ENCODE measurements at places on chromosomes 6 and 20. TPM values are rescaled to one million over a fixed set of nuclear protein-coding genes. Genes with fewer than 3 reads are reported as not detected.

Gene FOXC1
- 15.8 TPM for total RNA-seq

Gene NKX2-4
- not detected for total RNA-seq

Gene CPXM1
- total RNA-seq = not detected

Gene SLC17A2
- total RNA-seq = not detected

Gene PI16
- total RNA-seq = not detected

Gene DNAAF9
- 16.2 TPM for total RNA-seq

DNA sequence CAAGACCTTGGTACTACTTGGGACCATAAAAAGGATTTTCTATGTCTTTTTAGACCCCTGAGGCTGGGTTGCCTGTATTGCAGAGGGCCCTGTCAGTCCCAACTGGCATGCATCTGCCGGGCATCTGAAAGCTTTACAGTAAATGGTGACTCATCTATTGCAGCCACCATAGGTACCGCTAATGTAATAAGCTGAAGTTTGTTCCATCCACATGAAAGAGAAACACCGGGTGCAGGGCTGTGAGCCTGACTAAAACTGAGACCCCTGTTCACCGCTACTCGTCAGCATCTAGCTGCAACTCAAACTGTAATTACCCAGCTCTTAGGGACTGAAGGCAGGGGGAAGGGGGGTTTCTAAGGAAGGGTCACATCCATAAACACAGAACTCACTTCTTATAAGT lies 49.5 kb downstream of the TRERF1 start:
- peak; percentile 19 for DNase-seq

GRCh38 chr6:99192561-99192960 lies 156.9 kb downstream of the FAXC start:
- DNase-seq = peak; percentile 40

DNA sequence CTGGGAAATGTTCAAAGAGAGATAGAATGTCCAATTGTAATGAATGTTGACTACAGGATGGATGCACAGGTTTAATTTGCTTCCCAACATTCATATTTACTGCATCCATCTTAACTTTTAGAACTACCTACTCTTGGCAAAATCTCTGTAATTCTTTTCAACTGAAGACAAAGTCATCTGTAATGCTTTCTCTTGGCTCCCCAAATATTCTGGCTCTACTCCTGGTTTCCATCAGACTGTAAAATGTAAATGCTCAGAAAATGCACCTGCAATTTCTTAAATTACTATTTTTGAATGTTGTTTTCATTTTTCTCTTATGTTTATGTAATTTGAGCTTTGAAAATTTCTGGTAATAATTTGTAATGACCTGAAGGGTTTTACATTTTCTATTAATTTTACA lies 480.8 kb upstream of the IMPG1 start:
- DNase-seq = no peak

GRCh38 chr6:45949256-45949655 lies 66.4 kb downstream of the CLIC5 start:
- peak; percentile 15 for DNase-seq

DNA sequence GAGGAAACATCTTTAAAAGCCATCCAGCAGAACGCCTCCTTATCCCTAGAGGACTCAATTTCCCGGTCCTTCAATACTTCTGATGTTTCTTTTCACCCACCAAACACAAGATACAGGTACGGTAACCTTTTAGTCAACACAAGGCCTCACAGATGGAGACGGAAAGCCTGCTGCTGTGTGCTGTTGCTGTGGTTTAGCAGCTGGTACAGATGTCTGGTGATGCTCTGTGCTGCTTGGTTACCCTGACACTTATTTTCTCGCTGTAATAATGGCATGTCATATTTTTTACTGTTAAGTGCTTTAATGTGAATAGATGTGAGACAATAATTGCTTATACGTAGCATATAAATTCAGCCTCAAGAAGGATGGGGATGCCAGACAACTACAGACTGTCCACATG lies 25.3 kb downstream of the GMDS start:
- no peak for DNase-seq

DNA sequence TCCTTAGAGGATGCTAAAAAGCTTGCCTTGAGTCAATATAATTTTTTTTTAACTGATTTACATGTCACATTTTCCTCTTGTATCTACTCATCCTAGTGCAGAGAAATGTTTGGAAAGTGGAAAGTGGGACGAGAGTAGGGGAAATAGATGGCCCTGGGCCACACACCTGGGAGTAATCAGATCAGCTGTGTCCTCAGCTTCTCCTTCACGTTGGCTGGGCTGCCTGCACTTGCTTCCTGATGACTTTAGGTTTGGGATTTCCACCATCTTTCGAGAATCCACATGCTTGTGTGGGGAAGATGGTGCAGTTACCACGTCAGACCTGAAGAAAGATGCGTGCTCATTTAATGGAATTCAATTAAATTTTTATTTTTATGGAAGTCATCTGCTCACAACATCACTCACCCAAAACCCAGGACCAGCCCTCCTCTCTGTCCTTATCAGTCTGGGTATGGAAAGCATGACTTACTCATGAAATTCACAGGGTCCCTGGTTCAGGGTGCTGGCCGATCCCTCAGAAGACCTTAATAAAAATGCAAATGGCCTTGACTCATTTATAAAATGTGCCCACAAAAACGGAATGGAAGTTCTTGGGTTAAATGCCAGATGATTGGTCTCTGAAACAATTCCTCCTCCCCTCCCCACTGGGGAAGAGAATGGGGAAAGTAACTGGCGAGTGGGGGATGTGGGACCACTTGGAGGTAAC lies 74.5 kb upstream of the TIAM2 start:
- no peak for DNase-seq

DNA sequence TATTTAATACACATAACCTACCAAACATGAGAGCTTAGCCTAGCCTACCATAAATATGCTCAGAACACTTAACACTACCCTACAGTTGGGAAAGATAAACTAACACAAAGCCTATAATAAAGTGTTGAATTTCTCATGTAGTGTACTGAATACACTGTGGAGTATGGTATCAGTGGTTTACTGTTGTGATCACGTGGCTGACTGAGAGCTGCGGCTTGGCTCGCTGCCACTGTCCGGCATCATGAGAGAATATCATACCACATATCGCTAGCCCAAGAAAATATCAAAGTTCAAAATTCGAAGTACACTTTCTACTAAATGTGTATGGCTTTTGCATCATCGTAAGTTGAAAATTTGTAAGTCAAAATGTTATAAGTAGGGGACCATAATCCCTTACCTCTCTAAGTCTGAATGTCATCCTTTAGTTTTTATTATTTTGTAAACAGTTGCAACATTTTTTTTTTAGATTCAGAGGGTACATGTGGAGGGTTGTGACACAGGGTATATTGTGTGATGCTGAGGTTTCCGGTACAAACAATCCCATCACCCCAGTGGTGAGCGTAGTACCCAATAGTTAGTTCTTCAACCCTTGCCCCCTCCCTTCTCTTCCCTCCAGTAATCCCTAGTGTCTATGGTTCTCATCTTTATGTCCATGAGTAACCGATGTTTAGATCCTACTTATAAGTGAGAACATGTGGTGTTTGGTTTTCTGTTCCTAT lies 14.6 kb upstream of the TAAR1 start:
- DNase-seq = peak; percentile 12

DNA sequence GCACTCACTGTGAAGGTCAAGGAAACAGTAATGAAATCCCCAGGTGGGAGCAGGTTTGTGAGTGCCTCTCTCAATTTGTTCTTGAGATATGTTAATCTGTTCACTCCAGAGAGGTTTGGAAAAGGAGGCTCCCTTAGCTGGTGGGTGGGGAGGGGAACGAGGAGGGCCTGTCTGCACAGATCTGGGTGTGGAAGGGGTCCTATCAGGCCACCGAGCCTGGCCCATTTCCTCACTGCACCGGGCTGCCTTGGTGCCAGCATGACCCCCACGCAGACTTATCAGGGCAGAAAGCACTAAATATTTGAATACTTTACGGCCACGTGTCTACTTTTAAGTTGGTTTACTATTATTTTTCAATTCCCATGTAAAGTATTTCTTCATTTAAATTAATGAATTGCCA lies 8.3 kb downstream of the AGPAT4 start:
- DNase-seq = no peak

DNA sequence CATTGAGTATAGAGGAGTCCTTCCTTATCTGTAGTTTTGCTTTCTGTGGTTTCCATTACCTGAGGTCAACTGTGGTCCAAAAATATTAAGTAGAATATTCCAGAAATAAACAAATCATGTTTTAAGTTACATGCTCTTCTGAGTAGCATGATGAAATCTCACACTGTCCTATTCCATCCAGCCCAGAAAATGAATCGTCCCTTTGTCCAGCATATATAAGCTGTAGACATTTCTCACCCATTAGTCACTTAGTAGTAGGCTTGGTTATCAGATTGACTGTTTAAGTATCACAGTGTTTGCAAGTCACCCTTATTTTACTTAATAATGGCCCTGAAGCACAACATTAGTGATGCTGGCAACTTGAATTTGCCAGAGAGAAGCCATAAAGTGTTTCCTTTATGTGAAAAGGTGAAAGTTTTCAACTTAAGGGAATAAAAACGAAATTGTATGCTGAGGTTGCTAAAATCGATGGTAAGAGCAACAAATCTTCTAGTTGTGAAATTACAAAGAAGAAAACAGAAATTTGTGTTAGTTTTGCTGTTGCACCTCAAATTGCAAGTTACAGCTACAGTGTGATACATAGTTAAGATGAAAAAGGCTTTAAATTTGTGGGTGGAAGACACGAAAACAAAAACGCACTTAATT lies 198.6 kb upstream of the SIM1 start:
- DNase-seq = peak; percentile 85

- DNase-seq = no peak
These were observed 5.1 kb upstream of the EPHA7 start for GRCh38 chr6:93424303-93425064.

DNA sequence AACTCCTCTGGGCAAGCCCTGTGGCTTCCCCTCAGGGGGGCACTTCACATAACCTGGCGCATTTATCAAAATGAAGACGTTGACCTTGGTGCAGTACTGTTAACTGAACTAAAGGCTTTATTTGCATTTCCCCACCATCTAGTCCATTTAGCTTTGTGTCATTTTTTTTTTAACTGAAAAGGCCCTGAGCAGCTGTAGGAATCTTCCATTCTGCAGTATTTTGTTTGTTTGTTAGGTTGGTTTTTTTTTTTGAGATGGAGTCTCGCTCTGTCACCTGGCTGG lies 10.7 kb downstream of the TMEM181 start:
- DNase-seq = no peak

DNA sequence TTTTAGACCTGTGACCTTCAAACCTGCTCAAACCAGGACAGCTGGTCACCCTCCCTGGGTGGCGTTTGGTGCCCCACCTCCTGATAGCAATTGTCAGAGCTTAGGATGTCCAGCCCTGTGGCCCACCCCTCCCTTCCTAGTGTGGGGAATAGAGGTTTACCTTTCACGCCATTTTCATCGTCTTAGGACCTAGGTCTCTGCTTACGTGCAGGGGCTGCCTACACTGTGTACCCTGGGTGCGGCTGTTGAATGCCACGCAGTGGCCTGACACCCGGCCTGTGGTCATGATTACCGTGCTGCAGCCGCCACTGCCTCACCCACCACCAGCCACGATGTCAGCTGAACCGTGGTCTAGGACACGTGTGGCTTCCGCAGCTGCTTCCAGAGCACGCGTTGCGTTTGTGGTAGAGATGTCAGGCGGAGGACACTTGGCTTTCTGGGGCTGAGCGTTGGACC lies 157.3 kb downstream of the DTNBP1 start:
- no peak for DNase-seq

DNA sequence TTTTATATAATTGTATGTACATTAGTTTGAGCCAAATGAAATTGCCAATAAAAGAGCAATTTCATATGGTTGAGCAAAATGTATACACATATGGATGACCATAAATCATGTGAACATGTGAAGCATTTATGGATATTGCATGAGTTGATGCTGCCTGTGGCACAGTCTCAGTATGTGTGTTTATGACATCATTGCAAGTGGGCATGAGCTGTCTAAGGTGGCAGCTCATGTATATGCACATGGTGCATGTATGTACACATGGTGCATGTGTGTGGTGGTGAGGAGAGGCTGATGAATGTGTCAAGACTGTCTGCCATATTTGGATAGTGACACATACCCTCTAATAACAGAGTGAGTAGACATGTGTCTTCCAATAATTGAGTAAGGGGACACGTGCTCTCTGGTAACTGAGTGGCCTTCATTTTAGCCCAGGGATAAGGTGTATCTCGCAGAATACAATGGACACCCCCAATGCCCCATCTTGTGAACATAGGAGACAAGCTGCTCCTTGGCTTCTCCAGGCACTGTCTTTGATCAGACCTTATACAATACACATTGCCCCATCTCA lies 208.8 kb downstream of the DHX35 start:
- DNase-seq = no peak

GRCh38 chr6:72769459-72770125 lies 147.7 kb downstream of the KCNQ5 start:
- DNase-seq = no peak

DNA sequence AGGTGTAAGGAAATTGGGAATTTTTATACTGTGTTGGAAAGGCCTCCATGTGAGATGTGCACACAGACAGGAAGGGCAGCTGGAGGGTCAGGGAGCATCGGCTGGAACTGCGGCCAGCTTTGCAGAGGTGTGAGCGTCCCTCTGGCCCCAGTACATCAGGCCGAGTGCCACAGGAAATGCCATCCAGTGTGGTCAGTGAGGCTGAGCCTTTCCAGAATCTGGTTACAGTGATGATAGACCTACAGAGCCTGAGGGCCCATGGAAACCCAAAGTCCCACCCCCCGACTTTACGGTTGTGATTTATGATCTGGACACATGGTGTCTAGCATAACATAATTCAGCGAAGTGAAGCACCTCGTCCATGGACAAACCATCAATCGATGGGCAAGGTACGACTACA lies 137.3 kb upstream of the PDE10A start:
- DNase-seq = no peak

- DNase-seq = no peak
These were observed 17.8 kb downstream of the TM9SF4 start for GRCh38 chr20:32127347-32127746.

DNA sequence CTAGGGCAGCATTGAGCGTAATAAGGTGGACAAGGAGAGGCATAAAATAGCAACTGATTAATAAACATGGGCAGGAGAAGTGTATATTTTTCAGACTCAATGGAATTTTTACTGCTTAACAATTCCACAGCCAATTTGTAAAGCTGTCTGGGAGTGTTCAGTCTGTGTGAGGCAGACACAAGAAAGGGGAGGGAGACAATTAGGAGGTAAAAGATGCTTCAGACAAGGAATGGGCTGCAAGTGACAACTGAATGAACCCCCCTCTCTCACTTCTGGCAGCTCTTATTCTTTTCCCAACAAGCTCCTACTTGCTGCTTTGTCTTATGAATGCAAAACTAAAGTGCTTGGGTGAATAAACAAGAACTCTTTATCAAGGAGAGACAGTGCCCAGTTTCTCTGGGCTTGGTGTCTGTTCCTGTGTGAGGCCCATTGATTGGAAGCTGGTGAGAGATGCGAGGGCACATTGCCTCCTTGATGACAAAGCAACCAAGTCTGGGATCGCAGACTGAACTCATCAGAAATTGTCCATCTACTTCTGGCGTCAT lies 575.3 kb downstream of the RNF144B start:
- no peak for DNase-seq

- DNase-seq = peak; percentile 24
These were observed 138.3 kb upstream of the INSM1 start for GRCh38 chr20:20229595-20229994.

All from mammary epithelial cell (primary cell).